ENCODE measurements at places on chromosomes 3 and 15.

- no peak for DNase-seq
Observed at GRCh38 chr3:144018776-144019175, 47.2 kb downstream of the DIPK2A start.

DNA sequence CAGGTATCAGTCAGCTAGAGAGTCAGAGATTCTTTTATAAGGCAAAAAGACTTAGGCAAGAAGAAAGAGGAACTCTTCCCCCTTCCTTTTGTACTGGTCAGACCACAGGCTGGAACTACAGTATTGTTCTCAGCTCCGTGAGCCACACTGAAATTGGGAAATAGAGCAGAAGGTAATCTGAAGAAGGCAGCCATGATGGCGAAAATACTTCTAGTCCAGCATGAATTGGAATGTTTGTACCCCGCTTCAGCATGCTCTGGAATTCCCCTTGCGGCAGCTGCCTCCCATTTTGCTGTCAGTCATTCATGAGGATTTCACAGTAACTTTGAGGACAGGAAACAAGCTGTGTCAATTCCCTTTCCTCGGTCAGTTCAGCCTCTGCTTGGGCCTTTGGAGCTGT, 96.2 kb downstream of the CORO2B start:
- DNase-seq = no peak

- no peak for DNase-seq
Observed at GRCh38 chr3:87350367-87351199, 74.2 kb upstream of the POU1F1 start.

DNA sequence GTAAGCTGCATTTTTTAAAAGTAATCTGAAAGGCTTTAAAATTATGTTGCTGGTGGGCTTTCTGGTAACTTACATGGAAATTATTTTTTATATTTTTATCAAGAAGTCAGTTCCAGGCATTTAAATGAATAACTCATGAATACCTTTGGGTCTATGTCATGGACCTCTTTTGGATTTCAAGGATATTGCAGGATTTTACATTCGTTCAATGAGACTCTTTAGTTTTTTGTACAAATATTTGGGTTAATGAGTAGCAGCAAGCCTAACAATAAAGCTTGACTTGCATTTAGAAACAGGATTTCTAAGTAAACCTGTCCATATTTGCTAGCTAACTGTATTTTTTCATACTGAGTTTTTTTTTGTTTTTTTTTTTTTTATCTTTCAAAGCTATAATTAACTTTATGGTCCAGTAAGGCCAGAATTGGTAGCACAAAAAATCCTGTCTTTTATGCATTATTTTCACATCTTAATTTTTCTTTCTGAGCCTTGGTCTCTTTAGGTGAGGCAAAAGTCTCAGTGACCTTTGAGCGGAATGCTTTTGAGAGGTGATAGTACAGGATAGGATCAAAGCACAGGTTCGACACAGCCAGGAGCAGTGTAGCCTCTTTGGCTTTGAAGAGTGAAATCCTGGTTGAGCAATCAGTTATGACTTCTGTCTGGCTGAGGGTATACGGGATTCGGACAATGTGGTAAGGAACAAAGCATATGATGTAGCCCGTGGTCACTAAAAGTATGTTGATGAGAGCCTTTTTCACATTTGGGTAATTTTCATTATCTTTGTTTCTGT, 4.8 kb downstream of the GPR171 start:
- DNase-seq = no peak

- DNase-seq = no peak
Observed at GRCh38 chr15:53059273-53060043, 269.3 kb upstream of the ONECUT1 start.

- DNase-seq = no peak
Observed at GRCh38 chr3:128232376-128233178, 79.3 kb downstream of the EEFSEC start.

DNA sequence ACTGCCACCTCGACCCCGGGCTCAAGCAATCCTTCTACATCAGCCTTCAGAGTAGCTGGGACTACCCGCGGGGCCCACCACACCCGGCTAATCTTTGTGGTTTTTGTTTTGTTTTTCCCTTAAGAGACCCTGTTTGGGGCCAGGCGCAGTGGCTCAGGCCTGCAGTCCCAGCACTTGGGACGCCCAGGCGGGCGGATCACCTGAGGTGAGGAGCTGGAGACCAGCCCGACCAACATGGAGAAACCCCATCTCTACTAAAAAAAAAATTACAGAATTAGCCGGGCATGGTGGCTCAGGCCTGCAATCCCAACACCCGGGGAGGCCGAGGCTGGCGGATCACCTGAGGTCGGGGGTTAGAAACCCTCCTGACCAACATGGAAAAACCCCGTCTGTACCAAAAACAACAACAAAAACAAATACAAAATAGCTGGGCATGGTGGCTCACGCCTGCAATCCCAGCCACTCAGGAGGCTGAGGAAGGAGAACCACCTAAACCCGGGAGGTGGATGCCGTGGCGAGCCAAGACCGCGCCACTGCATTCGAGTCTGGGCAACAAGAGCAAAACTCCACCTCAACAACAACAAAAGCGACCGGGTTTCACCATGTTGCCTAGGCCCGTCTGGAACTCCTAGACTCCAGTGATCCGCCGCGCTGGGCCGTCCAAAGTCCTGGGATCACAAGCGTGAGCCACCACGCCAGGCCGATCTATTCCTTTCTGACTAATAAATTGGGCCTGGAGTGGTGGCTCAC, 8.1 kb upstream of the FAN1 start:
- no peak for DNase-seq

- DNase-seq = no peak
Observed at GRCh38 chr15:83843471-83843871, 189.5 kb downstream of the ADAMTSL3 start.

DNA sequence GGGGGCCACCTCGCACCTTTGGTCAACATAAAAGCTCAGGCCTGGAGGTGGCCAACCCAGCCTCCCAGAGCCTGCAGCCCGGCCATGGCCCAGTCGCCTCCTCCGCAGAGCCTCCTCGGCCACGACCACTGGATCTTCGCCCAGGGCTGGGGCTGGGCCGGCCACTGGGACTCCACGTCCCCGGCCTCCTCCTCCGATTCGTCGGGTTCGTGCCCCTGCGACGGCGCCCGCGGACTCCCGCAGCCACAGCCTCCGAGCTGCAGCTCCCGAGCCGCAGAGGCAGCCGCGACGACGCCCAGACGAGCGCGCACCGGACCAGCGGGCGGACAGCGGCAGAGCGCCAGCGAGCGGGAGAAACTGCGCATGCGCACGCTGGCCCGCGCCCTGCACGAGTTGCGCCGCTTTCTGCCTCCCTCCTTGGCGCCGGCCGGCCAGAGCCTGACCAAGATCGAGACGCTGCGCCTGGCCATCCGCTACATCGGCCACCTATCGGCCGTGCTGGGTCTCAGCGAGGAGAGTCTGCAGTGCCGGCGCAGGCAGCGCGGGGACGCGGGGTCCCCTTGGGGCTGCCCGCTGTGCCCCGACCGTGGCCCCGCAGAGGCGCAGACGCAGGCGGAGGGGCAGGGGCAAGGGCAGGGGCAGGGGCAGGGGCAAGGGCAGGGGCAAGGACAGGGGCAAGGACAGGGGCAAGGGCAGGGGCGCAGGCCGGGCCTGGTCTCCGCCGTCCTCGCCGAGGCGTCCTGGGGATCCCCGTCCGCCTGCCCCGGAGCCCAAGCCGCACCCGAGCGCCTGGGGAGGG, at the start of gene MESP2:
MESP2 (plus strand) TSS at position 59 of the 799 bp plus-strand sequence; CDS start at position 85, 26 bp downstream.
- peak; percentile 83 for DNase-seq

GRCh38 chr3:180802837-180803236, 109.6 kb upstream of the FXR1 start:
- DNase-seq = no peak

DNA sequence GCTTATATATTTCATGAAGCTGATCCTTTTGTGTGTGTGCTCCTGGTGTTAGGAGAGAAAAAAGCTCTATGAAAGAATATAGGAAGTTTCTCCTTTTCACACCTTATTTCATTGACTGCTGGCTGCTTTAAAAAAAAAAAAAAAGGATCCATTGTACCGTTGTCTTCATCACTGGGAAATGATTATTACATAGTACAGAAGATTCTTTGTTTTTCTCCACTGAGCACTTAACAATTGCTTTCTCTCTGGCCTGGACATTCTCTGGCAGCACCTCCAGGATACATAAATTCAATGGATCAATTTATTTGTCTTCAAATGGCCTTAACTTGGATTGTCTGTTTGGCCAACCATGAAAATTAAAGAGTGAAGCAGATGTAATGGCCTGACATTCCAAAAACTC, 37.2 kb downstream of the DPH3 start:
- DNase-seq = no peak

GRCh38 chr3:98563661-98564281, 29.6 kb downstream of the CPOX start:
- DNase-seq = no peak

DNA sequence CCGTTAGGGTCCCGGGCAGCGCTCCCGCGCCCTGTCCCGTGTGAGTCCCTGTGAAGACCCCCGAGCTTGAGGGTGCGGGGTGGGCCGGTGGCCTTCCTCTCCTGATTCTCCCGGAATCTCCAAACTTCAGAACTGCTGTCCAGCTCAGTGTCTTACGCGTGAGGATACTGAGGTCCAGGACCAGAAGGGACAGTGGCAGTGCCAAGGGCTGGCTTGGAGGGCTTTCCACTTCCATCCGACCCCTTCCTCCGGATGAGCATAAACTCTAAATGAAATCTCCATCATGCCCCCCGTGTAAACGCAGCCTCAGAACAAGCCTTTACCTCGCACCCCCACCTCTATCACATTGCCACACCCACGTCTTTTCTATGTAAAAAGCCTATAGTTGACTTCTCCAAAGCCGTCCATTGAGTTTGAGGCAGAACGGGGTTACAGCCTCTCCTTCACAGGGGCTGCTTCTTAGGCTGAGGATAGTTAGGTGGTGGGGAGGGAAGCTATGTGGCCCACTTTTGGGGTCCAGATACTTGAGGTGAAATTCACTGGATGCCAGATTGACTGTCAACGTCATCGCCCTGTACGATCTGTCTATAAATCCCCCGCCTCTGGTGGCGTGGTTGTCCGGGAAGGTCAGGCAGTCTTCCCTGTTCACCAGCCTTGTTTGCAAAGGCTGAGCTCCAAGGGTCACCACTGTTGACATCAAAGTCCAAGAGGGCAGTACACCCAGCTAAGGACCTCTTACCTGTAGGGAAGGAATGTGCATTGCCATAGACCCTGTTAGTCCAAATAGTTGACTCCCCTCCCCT, 1.1 kb downstream of the EDEM1 start:
- DNase-seq = no peak

- DNase-seq = no peak
Observed at GRCh38 chr3:160372780-160373179, 26.2 kb downstream of the IFT80 start.

- peak; percentile 72 for DNase-seq
Observed at GRCh38 chr3:62874711-62875557, at the start of gene CADPS. Gene CADPS (minus strand): TSS chr3:62875416. CDS start chr3:62875029, 387 bp downstream.

DNA sequence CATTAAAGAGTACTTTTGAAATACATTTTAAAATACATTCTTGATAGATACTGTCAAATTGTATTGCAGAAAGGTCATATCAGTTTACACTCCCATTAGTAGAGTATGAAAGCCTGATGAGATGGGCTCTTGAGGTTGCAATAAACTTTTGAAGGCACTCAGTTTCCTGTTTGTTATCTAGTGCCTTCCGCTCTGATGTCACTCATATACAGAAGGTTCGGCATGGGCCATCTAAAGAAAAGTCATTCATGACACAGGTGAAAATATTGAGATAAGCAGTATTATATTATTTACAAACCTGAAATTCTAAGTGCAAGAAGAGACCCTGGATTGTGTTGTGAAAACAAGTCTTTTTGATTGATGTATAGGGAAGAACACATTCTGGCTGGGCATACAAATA, 36.5 kb upstream of the DENND4A start:
- DNase-seq = no peak

DNA sequence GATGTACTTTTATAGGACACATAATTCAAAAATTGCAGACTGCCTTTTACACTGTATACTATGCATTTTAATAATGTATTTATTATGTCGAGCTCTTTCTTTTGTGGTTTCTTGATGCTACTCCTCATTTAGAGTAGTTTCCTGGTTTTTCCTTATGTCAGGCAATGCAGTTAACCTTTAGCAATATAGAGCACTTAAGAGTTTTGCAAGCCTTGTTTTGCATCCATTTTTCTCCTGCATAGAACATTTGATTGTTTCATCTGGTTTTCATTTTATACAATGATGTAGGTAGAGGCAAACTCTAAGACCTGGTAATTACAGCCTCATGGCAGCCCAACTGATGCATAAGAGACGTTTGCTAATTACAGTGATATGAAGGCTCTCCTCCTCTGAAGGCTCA, 86.3 kb downstream of the PDZRN3 start:
- DNase-seq = no peak

- no peak for DNase-seq
Observed at GRCh38 chr3:13440204-13440817, 20.2 kb upstream of the NUP210 start.

DNA sequence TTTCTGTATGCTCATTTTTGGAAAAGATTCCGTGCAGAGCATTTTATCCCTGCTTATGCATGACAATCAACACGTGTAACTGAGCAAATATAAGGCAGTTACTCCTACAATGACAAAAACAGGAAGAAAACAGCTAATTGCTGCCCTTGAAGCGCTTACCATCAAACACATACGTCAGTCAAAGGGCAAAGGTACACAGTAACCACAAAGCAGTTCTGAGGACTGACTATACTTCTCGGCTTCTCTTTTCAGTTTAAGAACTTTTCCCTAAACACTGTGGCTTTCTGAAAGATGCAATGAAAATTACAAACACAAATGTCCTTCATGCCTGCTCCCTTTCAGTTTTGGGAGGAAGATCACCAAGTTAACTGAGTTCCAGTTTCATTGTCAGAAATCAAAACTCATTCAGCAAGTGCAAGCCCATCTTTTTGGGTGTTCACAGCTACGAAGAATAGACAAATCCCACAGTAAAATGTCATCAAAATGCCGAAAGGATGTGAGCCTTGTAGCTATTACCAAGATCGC, 602.8 kb downstream of the FOXP1 start:
- no peak for DNase-seq

DNA sequence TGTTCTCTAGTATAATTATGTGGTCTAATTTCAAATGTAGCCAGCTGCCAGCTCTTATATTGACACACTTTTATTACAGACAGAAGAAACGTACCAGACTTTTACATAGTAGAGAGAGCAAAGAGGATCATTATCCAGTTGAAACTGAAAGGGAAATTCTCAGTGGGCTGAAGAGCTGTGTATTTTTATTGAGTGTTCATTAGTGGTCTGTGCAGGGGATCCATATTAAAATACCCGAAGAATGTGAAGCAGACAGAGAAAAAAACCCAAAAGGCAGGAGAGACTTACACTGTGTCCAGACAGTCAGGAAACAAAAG, 41.3 kb downstream of the MYRIP start:
- no peak for DNase-seq

DNA sequence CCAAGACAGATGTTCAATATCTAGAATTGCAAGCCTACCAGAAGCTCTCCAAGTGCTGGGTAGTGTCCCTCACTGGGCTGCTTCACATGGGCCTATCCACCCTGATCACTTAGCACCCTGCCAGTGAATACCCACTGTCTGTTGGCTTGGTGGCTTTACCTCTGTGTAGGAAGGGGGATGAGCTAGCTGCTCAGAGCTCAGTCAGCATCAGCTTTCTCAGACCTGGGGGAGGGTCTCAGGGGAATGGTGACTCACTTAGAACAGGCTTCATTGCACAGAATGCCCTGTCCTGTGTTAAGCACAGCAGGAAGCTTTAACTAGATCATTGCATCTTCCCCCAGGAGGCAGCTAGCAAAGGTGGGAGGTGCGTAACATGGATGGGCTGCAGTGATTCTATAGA, 209.8 kb downstream of the PDCD6IP start:
- DNase-seq = no peak

Measured in chondrocyte (in vitro differentiated cells).